ENCODE measurements at places on chromosomes 4 and X. TPM values are rescaled to one million over a fixed set of nuclear protein-coding genes. Genes with fewer than 3 reads are reported as not detected.
A peak's percentile ranks its signal among the peaks of the same experiment; 100 is the strongest.

- DNase-seq, result no peak
Measured at GRCh38 chrX:72027024-72027913, 104.4 kb downstream of the RTL5 start.

GRCh38 chr4:76752861-76753501 lies 145.0 kb downstream of the SOWAHB start:
- DNase-seq, result no peak

- DNase-seq, result no peak
Measured at GRCh38 chr4:61614231-61614630, 414.1 kb downstream of the ADGRL3 start.

GRCh38 chr4:148266240-148266639 lies 176.0 kb downstream of the NR3C2 start:
- no peak for DNase-seq

- peak; percentile 75 for DNase-seq
Measured at GRCh38 chrX:105822138-105823091, at the start of gene NRK. Gene NRK (plus strand): TSS chrX:105822539. CDS start chrX:105822846, 307 bp downstream.

DNA sequence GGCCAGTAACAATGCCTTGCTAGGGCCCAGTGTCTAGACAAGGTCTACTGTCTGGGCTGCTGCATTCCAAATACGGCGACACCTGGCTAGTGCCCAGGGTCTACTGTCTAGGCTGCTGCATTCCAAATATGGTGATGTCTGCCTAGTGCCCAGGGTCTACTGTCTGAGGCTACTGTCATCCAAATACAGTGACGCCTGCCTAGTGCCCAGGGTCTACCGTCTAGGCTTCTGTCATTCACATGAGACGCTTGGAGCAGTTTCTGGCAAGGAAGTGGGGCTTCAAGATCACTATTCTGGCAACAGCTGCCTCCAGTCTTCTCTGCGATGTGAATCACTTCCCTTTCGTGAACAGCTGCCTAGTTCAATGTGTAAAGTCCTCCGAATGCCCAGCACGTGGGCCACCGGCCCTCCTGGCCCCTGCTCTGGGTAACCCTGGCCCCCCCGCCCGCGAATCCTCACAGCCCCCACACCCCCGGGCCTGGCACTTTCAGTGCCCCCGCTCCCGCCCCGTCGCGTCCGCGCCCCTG lies 12.7 kb downstream of the ACOX3 start:
- peak; percentile 63 for DNase-seq

GRCh38 chr4:83387012-83387411 lies 52.4 kb upstream of the HPSE start:
- no peak for DNase-seq

GRCh38 chrX:102744307-102744706 lies 23.8 kb downstream of the GPRASP3 start:
- DNase-seq, result no peak

GRCh38 chr4:79064806-79065205 lies 125.6 kb upstream of the PAQR3 start:
- no peak for DNase-seq

DNA sequence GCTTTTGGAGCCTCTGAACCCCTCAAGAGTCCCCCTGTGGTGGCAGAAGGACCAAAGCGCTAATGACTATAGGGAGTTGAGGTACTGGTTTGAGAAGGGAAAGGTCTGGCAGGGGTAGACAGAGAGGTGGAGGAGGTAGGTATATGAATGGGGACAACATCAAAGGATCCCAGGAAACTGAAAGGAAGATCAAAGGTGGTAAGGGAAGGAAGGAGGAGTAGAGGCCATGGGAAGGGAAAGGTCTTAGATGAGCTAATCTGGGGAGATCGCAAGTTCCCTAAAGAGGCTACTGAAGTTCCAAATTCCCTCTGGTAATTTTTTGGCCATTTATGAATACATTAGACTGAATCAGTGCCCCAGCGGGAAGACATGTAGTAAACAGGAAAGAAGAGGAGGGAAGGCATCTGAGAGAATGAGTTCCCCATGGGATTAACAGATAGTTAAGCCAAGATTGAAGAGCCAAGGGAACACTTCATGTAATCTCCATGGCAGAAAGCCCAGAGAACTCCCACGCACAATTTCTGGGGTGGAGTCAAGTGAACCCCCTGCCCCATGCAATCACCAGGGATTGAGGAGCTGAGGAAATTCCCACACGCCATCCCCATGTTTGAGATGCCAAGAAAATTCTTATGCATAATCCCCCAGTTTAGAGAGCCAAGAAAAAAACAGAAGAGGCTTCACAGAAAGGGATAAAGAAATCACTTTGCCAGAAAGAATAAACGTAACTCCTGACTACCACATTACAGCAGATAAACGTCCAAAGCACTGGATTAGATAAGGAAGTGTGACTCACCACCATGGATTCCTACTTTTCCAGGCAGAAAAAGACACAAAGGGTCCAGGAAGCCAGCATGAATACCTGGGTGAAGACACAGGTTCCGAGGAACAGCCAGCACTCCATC lies 25.8 kb downstream of the ZNF630 start:
- DNase-seq, result no peak

GRCh38 chrX:73446831-73447230 lies at the start of gene CDX4:
Gene CDX4 (plus strand): TSS chrX:73447053. CDS start chrX:73447254, 201 bp downstream.
- no peak for DNase-seq

GRCh38 chrX:109378281-109378680 lies 103.6 kb downstream of the GUCY2F start:
- DNase-seq, result no peak

- no peak for DNase-seq
Measured at GRCh38 chr4:107736037-107736436, 16.0 kb upstream of the PAPSS1 start.

DNA sequence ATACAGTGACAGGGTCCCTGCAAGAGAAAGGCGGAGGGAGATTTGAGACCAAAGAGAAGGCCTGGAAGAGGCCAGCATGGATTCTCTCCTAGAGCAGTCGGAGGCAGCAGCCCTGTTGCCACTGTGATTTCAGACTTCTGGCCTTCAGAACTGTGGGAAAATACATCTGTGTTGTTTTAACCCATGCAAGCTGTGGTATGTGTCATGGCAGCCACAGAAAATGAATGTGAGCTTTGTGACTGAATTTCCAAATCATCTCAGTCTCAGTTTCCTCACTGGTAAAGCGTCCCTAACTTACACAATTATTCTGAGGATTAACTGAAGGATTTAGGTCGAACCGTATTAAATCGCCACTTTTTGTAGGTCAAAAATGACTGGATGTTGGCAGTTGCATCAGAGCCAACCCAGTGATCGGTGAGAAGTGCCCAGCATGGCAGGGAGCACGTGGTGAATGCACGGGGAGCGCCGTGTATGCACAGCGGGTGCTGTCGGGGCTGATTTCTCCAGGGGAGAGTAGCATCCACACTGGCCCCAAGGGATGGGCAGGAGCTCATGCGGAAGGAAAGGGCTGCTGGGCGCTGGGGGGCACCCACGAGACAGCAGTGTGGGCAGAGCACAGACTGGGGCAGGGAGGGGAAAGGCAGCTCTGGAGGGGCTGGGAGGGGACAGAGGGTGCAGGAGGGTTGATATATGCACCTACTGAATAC lies 23.8 kb upstream of the NSG1 start:
- DNase-seq, result no peak

GRCh38 chr4:184408021-184408683 lies 66.2 kb downstream of the IRF2 start:
- no peak for DNase-seq

DNA sequence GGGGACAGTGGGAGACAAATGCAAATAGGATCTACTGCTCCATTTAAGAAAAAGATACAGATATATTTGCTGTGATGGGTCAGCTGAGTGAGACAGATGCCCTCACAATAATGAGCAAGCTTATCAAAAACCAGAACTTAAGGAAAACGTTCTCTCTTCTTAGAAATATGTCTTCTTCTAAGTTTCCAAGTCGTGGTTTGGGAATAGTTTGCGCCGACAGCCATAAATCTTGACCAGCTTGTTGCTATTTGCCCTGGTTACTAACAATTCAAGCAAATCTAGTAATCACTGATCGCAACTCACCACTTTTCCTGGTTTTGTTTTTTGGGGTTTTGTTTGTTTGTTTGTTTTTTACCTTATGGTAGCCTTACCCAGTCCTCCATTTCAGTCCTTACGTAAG lies 67.6 kb upstream of the GUCY1A1 start:
- DNase-seq, result no peak

ENPEP gene
- 18.1 TPM for polyA plus RNA-seq

FAM9C gene
- 0.28 TPM for polyA plus RNA-seq

CT45A5 gene
- polyA plus RNA-seq, result 0.31 TPM

UGT2A1 gene
- polyA plus RNA-seq, result not detected

All from hindlimb muscle (tissue), 1 donor.